ENCODE measurements at places on chromosomes 12 and 14.
A peak's percentile ranks its signal among the peaks of the same experiment; 100 is the strongest.

- DNase-seq = no peak
Observed at GRCh38 chr12:130807309-130807708, 31.7 kb downstream of the STX2 start.

GRCh38 chr14:93007225-93007997, 84.5 kb downstream of the CHGA start:
- DNase-seq = no peak

GRCh38 chr12:116934908-116935705, 24.4 kb downstream of the FBXW8 start:
- DNase-seq = no peak

GRCh38 chr14:89353766-89354113, 63.3 kb downstream of the FOXN3 start:
- no peak for DNase-seq

DNA sequence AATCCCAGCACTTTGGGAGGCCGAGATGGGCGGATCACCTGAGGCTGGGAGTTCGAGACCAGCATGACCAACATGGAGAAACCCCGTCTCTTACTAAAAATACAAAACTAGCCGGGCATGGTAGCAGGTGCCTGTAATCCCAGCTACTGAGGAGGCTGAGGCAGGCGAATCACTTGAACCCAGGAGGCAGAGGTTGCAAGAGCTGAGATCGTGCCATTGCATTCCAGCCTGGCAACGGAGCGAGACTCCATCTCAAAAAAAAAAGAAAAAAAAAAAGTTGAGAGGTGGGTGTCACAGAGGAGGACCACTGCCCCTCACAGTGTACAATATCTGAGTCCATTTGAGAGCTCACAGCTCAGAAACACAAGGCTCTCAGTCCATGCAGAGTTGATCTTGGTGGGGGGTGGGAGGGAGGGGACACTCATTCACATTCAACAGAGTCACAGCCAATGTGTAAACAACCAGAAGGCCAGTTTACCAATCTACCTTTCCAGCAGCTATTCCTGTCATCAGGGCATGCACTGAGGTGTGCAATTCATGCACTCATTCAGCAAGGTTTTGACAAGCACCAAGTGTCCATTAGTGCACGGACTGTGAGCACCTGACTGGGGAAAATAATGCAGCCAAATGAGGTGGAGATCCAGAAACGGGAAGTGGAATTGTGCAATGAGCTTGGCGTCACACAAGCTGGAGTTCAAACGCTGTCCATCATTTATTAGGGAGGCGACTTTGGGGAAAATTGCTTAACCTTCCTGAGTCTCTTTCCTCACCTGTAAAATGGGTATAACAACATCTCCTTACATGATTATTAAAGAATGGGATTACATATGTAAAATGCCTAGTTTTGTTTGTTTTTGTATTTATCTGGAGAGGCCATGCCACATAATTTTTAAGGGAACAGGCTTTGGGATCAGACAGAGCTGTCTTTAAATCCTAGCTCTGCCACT, 4.4 kb upstream of the EIF5 start:
- DNase-seq = no peak

DNA sequence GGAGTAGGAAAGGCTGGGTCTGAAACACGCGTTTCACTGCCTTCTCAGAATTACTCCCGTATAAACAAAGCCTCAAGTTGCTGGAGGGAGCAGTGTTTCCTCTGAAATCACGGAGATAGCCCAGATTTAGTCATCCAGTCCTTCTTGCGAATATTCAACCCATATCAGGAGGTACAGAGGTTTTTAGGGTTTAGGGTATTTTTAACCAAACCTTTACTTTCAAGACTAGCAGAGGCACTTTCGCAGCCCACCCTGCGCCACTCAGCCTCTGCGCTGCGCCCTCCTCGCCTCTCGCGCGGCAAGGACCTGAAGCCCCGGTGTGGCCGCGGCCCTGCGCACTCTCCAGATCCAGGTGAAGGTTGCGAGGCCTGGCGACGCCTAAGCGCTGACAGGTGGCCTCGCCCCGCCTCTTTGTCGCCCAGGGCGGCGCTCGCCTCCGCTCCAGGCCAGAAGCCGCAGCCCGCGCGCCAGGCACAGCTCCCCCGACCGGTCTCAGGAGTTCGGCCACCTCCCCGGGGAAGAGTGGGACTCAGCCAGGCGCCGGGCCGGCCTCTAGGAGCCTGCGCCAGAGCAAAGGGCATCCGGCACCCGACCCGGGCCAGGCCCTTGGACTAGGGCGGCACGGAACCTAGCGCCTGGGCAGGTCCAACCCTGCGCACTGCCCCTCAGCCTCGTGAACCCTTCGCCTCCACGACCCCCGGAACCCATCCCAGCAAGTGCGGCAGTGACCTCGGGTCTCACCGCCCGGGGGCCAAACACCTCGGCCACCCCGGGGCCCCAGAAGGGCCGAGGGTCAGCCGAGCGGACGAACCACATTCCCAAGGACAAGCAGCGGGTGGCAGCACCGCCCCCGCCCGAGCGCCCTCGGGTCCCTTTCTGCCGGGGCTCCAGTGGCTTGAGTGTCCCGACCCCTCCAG, 1.8 kb upstream of the SAMD4A start:
- peak; percentile 79 for DNase-seq

DNA sequence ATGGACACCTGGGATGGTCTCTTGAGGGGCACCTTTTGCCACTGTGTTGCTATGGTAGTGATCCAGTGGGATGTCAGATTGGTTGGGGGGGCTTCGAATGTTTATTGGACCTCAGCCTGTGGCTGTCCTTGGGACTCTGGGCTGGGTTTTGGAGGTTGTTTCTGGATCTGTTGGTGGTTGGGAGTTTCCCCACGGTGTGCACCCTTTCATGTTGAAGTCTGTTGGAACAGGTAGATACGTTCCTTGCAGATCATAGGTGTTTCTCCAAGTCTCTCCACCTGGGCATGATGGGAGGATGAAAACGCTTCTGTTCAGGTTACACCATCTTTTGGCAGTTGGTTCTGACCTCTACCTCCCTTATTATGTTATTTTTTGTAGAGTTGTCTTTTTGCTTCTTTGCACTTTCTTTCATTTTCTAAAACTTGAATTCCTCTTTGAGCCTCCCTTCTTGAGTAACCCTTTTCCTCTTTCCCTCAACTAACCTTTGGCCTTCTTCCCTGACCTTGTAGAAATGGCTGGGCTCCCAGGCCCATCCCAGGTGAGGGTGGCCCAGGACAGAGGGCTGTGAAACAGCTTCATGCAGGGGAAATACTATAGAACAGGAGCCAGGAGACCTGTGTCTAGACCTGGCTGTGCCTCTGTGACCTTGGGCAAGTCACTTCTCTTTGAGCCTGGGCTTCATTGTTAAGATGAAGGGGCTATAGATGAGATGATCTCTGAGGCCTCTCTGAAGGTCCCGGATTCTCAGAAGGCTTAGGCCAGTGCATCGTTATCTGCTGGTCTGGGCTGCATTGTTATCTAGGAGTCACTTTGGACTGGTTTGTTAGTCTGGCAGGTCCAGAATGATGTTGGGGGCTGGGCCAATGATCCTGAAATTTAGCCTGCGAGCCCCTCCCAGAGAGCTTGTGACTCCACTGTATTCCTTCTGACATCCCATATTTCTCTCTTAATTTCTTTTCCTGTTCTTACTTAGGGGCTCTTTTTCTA, 2.0 kb downstream of the ATN1 start:
- DNase-seq = no peak

GRCh38 chr12:113912760-113913329, 53.3 kb downstream of the RBM19 start:
- DNase-seq = peak; percentile 60

DNA sequence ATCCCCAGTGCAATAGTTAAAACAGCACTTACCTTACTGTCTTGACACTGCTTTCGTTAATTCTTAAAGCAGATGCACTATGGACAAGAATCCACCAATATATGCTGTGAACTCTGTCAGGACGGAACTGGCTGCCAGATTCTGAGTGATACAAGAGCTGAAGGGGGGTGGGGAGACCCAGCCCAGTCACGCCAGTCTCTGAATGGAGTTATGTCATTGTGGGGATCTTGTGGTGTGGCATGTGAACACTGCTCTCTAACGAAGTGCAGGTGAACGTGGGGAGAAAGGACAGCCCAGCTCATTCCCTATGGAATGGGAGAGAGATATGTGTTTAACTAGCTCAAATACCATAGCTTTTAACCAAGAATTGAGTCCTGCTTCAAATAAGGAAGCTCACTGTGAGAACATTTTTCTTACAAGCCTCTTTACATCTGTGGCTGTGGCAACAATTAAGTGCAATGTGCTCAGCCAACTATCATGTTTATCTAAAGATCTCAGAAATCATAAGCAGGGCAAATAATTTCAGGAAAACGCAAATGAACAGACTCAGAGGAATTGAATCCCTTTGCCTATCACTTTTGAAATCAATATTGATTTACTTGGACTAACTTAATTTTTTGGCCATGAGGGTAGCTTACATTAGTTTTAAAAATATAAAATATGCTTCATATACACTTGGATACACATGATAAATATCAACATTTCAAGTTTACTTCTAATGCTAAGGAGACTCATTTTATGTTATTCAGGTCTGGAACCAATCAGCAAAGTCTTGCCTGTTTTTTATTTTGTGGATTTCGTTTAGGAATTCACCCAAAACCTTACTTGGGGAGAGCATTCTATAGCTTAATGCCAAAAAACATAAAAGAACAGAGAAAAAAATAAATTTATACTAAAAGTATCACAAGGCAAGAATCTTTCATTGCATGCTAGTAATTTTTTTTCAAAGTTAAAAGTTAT, at the start of gene LUM:
Gene LUM, minus strand, starts transcription at position 129 of the 960 bp plus-strand sequence. CDS start 2,515 bp downstream, outside the sequence.
- no peak for DNase-seq

DNA sequence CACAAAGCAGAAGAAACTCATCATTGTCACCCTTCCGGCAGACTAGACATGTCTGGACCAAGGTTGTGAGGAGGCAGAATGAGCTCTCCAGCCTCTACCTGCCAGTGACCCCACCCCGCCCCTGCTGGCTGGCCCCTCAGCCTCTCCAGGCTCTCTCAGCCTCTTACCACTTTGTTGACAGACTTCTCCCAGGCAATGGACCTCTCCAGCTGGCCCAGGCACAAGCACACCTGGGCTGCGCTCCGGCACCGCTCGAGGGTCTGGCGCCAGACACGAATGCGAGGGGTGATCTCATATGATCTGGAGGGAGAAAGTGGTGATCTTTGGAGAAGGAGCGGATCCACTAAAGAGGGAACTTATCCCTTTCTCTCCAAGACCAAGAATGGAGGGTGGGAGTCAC, 30.3 kb downstream of the BAZ2A start:
- no peak for DNase-seq

GRCh38 chr12:50839042-50839441, 3.7 kb upstream of the TMPRSS12 start:
- no peak for DNase-seq

DNA sequence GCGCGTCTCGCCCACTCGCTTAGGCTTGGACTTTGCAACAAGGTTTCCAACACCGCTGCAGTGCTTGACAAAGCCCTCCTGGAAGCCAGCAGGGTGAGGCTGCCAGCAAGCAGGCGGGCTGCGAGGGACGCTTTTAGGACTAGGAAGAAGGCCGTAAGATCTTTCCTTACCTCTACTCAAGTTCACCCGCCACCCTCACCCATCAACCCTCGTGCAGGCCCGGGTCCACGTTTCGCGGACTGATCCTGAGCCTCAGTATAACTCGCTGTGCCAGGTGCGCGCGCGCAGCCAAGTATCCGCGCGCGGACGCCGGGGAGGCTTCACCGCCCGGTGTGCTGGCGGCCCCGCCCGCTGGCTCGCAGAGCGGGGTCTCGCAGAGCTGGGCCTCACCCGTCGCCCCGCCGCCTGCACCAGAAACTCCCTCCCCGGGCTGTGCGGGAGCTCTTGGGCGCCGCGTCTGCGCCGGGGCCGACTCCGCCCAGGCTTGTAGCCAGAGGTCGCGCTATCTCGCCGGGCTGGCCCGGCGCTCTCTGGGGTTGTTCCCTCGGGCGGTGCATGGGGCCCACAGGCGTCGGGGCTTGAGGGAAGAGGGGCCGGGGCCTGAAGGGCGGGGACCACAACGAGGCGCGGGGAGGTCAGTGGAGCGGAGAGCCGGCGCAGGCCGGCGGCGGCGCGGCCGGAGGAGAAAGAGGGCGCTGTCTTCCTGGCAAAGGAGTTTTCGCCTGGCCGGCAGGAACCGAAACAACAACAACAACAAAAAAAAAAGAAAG, 7.6 kb upstream of the SIX1 start:
- DNase-seq = no peak

DNA sequence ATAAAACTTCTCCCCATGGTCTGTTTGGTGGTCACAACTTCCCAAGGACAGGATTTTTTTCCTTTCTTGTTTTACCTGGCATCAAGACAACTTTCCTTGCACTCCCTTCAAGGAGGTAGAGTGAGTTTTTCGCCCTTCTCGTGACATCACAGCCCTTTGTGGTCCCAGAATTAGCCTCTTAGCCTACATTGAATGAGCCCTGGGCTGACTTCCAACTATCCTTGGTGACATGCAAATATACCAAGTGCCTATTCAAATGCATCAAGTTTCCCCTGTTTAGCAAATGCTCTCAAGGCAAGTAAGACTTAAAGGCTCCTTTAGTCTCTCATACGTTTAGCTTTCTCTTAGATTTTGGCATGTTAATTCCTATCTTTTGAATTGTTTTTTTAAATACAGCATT, 36.6 kb downstream of the TC2N start:
- no peak for DNase-seq

GRCh38 chr12:75666126-75666938, 154.9 kb upstream of the KRR1 start:
- no peak for DNase-seq

- no peak for DNase-seq
Observed at GRCh38 chr12:18283831-18284230, 22.5 kb downstream of the PIK3C2G start.

DNA sequence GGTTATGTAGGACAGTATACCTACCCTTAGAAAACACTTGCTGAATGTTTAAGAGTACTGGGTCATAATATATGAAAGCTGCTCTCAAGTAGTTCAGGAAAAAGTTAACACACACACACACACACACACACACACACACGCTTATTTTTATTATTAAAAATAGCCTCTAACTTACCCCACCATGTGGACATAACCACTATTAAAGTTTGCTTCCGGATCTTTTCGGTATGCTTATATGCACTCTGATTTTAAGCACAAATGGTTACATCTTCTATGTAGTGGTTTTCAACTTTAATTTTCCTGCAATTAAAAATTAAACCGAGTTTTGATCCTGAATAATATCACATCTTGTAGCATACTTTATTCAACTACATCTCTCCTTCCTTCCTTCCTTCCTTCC, 84.9 kb upstream of the TRAF3 start:
- no peak for DNase-seq

DNA sequence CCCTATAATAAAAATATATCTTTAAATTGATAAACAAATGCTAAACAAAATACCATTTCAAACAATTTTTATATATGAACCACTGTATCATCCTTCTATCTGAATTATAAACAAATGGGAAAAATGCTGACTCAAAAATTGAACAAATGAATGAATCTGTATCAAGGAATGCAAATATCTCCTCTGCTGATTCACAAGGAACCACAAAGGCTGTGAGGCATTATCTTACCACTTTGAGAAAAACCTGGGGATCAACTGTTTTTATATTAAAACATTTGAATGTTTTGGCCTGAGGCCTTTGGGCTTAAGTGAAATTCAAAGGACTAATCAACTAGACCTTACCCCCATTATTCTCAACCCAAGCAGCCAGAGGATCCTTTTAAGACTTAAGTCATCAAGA, 86.3 kb downstream of the EML5 start:
- no peak for DNase-seq

Measured in activated T-cell treated with anti-CD3 and anti-CD28 coated beads, Interleukin-2, amount 50 U/mL, for 24 hours (primary cell).